ENCODE measurements at places on chromosomes 3 and 15.

- no peak for DNase-seq
These were observed 43.0 kb downstream of the USP13 start for GRCh38 chr3:179695672-179696313.

- DNase-seq = no peak
These were observed 23.2 kb downstream of the PLXND1 start for GRCh38 chr3:129583289-129583688.

GRCh38 chr3:17192995-17193394, 308.2 kb downstream of the PLCL2 start:
- DNase-seq = no peak

DNA sequence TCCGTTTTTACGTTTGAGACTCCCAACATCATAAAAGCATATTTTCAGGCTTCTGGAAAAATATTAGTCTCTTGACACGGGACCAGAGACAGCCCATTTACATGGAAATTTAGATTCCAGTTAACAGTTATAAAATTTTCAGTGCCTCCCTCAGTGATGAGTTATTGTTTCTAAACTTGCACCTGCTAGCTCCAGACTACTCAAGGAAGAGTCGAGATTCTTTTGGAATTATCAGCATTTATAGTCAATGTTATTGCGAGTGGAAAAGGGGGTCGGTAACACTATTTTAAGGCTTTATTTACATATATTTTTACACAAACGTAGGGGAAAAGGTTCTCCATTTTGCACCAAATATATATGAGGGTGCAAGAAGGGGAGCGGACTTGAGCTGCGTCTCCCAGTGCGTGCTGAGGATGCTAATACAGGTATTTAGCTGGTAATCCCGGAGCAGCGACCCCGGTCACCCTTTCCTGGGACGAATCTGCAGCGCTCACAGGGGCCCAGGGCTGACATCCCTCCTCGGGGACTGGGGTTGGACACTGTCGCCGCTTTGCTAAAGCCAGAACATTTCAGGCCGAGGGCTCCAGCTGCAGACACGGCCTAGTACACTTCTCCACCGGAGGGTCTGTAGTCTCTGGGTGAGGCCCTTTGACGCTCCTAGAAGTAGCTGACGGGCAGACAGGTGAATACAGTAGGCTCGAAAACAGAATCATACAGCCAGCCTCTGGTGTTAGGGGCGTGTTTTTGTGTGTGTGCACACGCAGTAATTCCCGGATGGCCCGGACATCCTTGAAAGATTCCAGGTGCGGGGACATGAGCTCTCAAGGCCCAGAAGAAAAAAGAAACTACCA, 729 bp upstream of the ZBTB11 start:
- no peak for DNase-seq

- DNase-seq = no peak
These were observed 52.5 kb downstream of the CPN2 start for GRCh38 chr3:194298331-194299227.

GRCh38 chr3:46368569-46368968, 2.2 kb upstream of the CCR5 start:
- DNase-seq = peak; percentile 80

- peak; percentile 32 for DNase-seq
These were observed 4.1 kb downstream of the ARID3B start for GRCh38 chr15:74545086-74545485.

DNA sequence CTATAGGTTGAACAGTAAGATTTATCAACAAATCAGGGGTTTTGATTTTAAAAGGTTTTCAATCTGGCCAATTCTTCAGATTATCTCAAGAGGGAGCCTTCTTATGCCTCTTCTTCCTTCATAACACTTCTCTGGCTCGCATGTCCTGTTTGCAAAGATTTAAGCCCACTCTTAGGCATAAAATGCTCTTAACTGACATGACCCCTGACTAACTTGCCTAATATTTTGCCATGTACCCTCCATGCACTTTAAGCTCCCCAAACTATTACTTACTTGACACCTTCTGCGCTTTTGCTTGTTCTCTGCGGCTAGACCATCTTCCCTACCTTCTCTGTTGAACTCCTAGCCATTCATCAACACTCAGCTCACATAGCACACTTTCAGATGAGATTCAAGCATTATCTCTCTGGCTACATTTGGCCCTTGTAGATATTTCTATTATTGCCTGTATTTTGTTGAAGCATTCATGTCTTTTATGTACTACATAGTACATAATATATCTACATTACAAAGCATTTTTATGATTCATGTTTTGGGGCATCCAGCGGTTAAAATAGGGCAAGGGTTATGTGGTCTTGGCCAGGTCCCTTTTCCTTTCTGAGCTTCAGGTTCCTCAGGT, 1.0 kb upstream of the ARIH1 start:
- DNase-seq = no peak

GRCh38 chr3:4794331-4794730, 184.9 kb upstream of the BHLHE40 start:
- no peak for DNase-seq
